ENCODE measurements at places on chromosomes 4 and X.
A peak's percentile ranks its signal among the peaks of the same experiment; 100 is the strongest.

- no peak for DNase-seq
These were observed 148.8 kb upstream of the MID1 start for GRCh38 chrX:10769195-10769594.

- no peak for DNase-seq
These were observed 140.1 kb upstream of the TTC29 start for GRCh38 chr4:147085781-147086180.

DNA sequence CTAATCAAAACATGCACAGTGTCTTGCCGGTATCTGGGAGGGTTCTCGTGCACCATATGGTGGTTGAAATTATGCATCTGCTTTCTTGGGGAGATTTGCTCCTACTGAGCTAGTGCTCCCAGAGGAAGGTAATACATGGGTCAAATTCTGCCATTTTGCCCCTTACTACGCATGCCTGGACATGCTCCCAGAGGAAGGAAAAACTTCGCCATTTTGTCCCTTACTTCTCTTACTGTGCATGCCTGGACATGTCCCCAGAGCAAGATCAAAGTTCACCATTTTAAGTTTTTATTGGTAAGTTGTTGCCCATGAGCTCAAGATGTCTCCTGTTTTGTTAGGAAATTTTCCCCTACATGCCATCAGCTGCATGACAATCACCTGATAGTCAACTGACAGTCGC lies 252.1 kb upstream of the KLHL4 start:
- DNase-seq = no peak

- DNase-seq = no peak
These were observed 528 bp downstream of the FMR1 start for GRCh38 chrX:147912093-147912801.

DNA sequence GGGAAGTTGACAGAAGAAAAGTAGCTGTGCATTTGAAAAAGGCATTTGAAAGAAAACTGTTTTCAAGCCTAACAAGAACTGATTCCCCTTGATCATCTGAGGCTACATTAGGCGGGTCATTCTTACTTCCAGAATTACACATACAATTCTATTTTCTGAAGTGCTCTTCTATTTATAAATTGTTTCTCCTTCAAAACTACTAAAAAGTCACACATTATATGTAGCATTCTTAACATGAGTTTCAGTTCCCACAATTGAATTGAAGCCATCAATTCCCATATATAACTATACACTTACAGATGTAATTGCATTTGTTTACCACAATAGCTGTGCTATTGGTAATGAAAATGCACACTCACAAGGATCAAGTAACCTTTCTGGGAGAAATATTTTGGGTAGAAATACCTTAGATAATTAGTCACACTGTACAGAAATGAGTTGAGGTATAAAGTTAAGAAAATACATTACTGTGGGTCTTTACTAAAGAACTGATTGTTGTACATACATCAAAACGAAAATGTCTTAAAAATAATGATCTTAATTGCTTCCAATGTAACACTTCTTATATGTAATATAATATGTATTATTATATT lies 1688.0 kb upstream of the AGA start:
- no peak for DNase-seq

- DNase-seq = no peak
These were observed 1.2 kb upstream of the FAM3A start for GRCh38 chrX:154517101-154517781.

GRCh38 chrX:110741213-110741796 lies 54.3 kb downstream of the CHRDL1 start:
- no peak for DNase-seq

- no peak for DNase-seq
These were observed 582.7 kb upstream of the AADAT start for GRCh38 chr4:170672381-170672965.

DNA sequence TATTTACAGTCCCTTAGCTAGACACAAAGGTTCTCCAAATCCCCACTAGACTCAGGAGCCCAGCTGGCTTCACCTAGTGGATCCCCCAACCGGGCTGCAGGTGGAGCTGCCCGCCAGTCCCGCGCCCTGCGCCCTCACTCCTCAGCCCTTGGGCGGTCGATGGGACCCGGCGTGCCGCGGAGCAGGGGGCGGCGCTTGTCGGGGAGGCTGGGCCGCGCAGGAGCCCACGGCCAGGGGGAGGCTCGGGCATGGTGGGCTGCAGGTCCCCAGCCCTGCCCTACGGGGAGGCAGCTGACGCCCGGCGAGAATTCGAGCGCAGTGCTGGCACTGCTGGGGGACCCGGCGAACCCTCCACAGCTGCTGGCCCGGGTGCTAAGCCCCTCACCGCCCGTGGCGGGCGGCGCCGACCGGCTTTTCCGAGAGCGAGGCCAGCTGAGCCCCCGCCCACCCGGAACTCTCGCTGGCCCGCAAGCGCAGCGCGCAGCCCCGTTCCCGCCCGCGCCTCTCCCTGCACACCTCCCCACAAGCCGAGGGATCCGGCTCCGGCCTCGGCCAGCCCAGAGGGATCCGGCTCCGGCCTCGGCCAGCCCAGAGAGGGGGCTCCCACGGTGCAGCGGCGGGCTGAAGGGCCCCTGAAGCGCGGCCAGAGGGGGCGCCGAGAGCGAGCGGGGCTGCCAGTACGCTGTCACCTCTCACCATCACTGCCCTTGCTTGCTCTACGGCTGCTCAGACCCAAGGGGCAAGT lies 39.4 kb downstream of the WFS1 start:
- no peak for DNase-seq

- DNase-seq = no peak
These were observed 1233.3 kb upstream of the PABPC4L start for GRCh38 chr4:135434936-135435335.

DNA sequence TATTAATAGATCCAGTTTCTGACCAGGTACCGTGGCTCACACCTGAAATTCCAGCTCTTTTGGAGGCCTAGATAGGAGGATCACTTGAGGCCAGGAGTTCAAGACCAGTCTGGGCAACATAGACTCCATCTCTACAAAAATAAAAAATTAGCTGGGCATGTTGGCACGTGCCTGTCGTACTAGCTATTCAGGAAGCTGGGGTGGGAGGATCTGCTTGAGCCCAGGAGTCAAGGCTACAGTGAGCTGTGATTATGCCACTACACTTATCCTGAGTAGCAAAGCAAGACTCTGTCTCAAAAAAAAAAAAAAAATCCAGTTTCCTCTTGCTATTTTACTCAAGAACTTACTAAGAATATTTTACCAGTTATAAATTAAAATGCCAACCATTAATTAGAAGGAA lies 91.7 kb downstream of the SLC10A6 start:
- DNase-seq = no peak

DNA sequence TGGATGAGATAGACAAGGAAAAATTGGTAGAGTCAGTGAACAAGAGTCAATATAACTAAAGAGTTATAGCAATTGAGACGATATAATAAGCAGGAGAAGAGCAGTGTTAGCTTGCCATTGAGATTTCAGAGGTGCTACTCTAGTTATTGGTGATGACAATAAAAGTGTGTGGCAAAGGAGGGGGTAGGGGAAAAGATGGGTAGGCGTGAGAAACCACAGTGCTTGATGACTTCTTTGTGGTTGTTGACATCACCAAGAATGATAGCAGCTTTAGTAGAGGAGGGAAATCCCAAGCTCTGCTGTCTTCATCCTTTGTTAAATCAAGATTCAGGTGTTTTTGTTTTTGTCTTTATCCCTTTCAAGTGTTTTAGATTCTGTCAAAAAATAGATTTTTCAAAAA lies 179.9 kb upstream of the PPP3CA start:
- peak; percentile 10 for DNase-seq

GRCh38 chr4:25862411-25863346 lies at the start of gene SEL1L3:
Gene SEL1L3 (minus strand): TSS chr4:25862988. CDS start chr4:25862836, 152 bp downstream.
- DNase-seq = no peak

DNA sequence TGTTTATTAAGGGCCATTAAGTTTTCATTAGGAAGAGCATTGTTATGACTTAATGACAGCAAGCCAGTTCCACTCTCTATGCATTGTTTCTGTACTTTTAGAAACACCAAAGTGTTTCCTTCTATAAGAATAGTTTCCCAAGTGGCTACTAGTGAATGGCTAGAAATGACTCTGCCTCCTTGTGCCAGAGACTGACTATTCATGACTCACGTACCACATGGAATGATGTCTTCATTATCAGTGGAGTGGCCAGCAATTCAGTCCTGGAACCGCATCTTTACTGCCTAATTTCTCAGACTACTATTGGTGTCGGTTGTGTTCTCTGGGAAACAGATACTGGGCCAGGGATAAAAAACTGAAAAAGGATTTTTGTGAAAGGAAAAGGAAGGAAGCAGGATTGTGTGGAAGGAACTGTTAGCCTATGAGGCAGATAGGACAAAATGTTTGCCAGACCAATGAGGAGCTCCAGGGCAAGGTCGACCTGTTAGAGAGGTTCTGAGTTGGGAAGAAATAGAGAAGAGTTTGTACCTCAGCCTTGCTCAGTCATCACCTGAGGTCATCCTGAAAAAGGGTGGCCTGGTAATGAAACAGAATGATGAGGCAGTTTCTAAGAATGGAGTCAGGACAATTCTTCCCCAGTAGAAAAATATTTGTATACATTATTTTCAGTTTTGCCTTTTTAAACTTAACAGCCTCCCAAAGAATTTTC lies 218.6 kb downstream of the SPCS3 start:
- DNase-seq = no peak

- DNase-seq = no peak
These were observed 44.1 kb downstream of the INPP4B start for GRCh38 chr4:142801966-142802365.

DNA sequence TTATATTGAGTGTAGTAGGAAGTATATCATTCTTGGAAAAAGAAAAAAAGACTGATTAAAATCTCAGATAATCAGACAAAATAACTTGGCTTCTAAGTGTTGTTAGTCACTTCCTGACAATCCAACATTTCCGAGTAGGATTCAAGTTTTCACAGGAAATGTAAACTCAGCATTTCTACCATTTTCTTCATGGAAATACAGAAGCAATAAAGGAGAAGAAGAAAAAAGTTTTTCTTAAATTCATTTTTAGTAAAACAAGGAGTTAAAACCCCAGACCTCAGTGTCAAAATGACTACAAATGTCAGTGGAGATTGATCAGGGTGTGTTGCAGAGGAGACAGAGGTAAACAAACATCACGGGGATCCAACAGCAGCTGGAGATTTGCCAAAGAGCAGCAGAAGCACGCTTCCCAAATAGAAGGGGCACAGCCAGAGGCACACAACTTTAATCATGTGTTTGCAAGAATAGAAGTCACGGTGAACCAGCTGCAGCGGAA lies 129.3 kb upstream of the FAM9B start:
- no peak for DNase-seq

DNA sequence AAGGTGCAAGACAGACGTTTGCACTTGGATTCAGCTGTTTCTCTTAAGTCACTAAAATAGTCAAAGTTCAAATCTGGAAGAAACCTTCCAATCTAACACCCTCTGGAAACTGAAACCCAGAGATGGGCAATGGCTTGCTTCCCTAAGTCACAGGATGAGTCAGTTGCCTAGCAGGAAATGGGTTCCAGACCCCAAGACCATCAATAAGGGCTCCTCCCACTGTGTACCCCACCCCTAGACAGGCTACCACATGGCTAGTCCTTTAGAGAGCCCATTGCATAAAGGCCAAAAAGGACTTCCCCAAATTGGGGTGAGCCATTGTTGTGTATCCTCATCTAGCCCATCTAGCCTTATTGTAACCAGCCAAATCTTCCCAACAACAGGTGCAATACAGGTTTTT lies 216.2 kb downstream of the HS6ST2 start:
- DNase-seq = no peak

DNA sequence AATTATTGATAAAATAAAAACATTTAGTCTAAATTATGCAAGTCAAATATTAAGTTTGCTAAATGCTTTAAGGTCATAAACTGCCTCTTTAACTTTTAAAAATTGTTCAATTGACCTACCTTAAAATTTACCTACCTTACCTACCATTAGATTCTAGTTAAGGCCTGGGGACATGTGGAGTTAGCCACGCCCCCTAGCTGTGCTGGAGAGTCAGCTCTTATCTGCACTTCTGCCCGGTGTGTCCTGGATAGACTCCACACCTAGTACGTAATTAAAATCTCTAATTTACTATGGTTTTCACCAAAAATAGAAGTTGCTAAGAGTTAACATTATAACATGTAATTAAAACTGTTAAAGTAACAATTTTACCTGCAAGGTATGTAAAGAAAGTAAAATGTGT lies 22.7 kb downstream of the TENM3 start:
- no peak for DNase-seq

- DNase-seq = no peak
These were observed 548.7 kb upstream of the DIPK2B start for GRCh38 chrX:45749375-45749774.

- no peak for DNase-seq
These were observed 1.4 kb upstream of the C4orf50 start for GRCh38 chr4:6019316-6020263.

DNA sequence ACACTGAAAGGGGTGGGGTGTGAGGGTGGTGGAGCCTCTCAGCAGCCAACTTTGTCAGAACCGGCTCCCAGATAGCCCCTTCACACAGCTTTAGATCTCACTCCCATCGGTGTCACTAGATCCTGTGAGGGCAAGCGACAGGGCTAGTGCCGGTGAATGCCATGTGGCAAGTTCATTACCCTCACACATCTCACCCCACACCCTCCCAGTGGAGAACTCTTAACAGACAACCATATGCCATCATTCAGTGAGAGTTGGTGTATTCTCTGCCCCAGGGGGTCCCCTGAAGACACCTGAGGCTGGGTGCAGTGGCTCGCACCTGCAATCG lies 15.3 kb downstream of the SEPTIN6 start:
- no peak for DNase-seq

DNA sequence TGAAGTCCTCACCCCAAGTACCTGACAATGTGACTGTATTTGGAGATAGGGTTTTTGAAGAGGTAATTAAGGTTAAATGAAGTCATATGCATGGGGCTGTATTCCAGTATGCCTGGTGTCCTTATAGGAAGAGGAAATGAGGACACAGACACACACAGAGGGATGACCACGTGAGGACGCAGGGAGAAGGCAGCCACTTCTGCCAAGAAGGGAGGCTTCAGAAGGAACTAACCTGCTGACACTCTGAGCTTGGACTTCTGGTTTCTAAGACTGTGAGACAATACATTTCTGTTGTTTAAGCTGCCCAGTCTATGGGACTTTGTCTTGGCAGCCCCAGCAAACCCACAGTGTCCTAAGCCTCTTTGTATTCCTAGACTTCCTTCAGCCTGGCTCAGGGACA lies 3.0 kb upstream of the SLC2A9 start:
- DNase-seq = no peak

GRCh38 chr4:158775091-158775651 lies 6.3 kb downstream of the FNIP2 start:
- DNase-seq = no peak

DNA sequence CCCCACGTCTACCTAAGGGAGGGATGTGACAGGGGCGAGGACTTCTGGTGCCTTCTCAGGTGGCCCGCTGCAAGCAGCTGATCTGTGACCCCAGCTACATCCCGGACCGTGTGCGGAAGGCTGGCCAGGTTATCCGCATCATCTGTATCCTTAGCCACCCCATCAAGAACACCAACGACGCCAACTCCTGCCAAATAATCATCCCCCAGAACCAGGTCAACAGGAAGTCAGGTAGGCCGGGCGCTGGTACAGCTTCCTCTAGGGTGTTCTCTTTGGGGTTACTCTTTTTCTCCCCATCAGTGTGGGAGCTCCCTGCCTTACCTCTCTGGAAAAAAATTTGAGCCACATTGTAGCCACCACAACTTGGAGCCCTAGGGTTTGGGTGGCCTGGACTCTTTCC lies 2.4 kb upstream of the FAM50A start:
- no peak for DNase-seq
